ENCODE measurements at places on chromosomes 6 and 20.
A peak's percentile ranks its signal among the peaks of the same experiment; 100 is the strongest.

- DNase-seq: no peak
Measured at GRCh38 chr6:43990627-43991619, 136.3 kb downstream of the MRPL14 start.

- no peak for DNase-seq
Measured at GRCh38 chr6:38166411-38167240, 347.1 kb downstream of the ZFAND3 start.

- no peak for DNase-seq
Measured at GRCh38 chr6:7841781-7842468, 68.7 kb downstream of the TXNDC5 start.

GRCh38 chr6:160102956-160103824 lies 18.4 kb upstream of the SLC22A1 start:
- DNase-seq: peak; percentile 66

DNA sequence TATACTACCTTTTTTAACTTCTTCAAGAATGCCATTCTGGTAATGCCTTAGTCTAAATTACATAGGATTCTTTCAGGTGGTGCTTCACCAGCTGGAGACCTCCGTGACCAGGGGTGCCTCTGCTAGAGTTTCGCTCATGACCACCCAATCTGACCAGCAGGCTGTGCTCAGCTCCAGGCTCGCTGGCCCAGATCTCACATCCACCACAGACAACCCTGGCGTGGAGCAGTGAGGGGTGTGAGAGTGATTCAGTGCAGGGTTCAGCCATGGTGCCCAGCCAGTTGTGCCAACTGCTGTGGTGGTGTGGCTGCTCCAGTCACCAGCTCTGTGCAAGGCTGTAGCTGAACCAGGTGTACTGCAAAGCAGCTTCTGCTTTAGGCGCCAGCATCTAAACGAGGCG lies 198.6 kb downstream of the MMUT start:
- no peak for DNase-seq

DNA sequence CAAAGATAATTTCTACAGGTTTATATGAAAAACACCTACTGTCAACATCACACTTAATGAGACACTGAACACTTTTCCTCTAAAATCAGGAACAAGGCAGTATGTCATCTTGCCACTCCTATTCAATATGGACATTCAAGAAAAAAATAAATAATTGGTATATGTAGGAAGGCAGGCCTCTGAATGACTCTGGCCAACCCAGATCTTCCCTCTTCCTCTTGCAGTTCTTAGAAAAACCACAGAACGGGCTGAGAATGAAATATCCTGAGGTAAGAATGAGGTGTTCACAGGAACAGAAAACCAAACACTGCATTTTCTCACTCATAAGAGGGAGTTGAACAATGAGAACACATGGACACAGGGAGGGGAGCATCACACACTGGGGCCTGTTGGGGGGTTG lies 1207.2 kb upstream of the CITED2 start:
- DNase-seq: no peak

DNA sequence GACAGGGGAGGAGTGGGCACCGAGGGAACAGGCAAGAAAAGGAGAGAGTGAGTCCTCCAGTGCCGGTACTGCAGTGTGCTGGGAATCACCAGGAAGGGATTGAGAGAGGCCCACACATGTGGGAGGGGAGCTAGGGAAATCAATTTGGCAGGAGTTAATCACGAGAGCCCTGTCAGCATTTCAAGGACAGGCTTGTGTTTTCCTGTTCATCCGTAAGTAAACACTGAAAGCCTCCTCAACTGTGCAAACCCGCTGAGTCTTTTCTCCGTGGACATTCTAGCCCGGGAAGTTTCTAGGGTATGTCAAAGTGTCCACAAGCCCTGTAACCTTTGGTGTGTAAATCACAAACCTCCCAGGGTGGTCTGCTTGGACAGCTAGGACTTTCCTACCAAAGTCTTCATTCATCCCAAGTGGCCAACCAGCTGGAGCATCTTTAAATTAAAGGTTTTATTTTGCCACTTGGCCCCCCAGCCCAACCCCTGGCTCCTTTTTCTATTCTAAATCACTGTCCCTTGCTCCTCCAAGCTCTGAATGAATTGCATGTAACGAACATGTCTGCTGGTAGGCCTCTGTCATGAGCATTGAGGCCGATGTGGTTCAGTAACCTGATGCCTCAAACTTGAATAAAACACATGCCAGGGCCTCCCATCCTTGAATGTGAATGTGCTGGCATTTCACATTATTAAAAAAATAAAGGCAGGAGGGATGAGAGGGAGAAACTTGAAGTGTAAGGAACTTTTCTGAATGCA lies 149.1 kb downstream of the ZNF217 start:
- DNase-seq: no peak
